ENCODE measurements at places on chromosomes 7 and 10.

DNA sequence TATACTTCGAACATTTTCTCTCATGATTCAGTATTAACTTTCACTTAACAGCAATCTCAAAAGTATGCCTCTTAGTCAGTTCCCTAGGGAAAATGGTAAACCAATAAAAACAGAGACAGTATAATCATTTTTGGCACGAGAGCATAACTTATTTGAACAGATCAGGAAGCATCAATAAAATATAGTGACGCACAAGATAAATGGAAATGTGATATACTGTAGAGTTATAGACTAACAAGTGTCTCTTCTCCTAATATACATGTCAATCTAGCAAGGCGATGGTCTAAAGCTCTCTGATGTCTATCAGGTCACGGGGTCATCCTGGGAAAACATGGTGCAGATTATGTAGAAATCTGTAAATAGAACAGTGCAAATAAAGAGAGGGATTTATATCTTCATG lies 131.6 kb downstream of the HGF start:
- DNase-seq: no peak

- no peak for DNase-seq
These were observed 100.8 kb downstream of the RELN start for GRCh38 chr7:103888603-103889153.

GRCh38 chr7:103025341-103025740 lies 49.3 kb downstream of the FBXL13 start:
- DNase-seq: no peak

GRCh38 chr10:9244864-9245263 lies 1190.4 kb downstream of the GATA3 start:
- no peak for DNase-seq

- no peak for DNase-seq
These were observed 80.4 kb upstream of the ANLN start for GRCh38 chr7:36309301-36309700.

DNA sequence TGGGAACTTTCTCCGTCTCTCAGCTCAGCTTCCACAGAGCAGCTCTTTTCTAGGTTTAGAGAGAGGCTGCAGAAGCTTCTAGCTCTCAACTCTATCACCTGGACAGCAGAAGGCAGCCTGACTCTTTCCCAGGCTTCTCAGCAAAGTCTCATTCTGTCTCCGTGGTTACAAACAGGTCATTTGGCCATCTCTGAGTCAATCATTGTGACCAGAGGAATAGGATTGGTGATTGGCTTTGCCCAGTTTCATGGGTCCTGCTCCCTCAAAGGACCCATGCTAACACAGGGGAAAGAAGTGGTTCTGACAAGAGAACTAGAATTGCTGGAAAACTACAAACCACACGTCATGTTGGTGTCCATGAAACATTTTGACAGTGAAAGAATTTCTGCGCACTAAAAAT lies 43.6 kb downstream of the PRR15 start:
- DNase-seq: no peak

- DNase-seq: no peak
These were observed 78.9 kb downstream of the SVIL start for GRCh38 chr10:29555746-29556481.

- DNase-seq: peak; percentile 45
These were observed 10.4 kb upstream of the ZNF22 start for GRCh38 chr10:44990302-44990655.

GRCh38 chr10:129883029-129883428 lies 81.0 kb downstream of the EBF3 start:
- no peak for DNase-seq

- no peak for DNase-seq
These were observed 58.8 kb downstream of the TCERG1L start for GRCh38 chr10:131252567-131253276.

GRCh38 chr7:77450613-77451012 lies 34.5 kb upstream of the GSAP start:
- no peak for DNase-seq

DNA sequence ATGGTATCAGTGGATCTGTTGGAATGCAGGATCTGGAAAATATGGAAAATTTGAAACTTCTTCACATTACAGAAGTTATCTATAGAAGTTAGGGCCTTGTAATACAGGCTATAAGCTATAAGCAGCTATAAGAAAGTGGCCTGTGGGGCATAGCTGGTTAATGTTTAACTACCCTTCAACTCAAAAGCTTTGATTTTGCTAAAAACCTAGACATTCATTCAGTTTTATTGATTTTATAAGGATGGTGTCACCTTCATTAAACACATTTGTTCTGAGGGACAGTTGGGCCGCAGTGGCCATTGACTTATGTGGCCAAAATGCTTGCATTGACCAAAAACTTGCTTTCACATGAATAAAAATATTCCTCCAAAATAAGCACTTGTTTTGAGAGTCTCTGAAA lies 13.1 kb upstream of the AKR1C3 start:
- no peak for DNase-seq

DNA sequence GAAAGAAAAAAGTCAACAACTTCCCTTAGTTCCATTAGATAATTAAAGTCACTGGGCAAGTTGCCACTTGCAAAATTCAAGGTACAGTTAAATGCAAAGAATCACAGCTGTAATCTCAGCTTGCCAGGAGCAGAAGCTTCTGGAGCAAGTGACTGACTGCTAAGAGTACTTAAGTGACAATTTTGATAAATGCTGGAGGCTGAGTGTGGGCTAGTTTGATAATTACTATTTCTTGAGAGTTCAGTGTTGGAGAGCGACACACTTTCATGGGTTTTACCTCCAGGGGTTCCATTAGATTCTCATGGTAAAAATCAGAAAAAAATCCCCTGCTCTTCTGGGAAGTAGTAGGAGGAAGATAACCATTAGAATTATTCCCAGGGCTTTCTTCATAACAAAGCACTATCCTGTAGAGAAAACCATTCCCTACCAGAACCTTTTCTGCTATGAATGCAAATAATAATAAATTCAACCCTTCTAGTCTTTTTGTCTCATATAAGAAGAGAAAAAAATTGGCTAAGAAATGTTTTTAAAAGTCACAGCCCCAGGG lies 486.3 kb downstream of the POM121L12 start:
- DNase-seq: no peak

DNA sequence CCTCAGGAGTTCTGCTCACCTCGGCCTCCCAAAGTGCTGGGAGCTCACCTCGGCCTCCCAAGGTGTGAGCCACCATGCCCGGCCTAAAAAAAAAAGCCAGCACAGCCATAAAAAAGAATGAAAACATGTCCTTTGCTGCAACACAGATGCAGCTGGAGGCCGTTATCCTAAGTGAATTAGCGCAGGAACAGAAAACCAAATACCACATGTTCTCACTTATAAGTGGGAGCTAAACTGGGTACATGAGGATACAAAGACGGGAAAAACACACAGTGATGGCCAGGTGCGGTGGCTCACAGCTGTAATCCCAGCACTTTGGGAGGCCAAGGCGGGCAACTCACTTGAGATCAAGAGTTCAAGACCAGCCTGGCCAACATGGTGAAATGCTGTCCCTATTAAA lies 20.9 kb downstream of the PSPH start:
- no peak for DNase-seq

- no peak for DNase-seq
These were observed 510.0 kb downstream of the ANKRD7 start for GRCh38 chr7:118734541-118734940.

- DNase-seq: no peak
These were observed 190.8 kb downstream of the ADRA2A start for GRCh38 chr10:111267673-111268072.

DNA sequence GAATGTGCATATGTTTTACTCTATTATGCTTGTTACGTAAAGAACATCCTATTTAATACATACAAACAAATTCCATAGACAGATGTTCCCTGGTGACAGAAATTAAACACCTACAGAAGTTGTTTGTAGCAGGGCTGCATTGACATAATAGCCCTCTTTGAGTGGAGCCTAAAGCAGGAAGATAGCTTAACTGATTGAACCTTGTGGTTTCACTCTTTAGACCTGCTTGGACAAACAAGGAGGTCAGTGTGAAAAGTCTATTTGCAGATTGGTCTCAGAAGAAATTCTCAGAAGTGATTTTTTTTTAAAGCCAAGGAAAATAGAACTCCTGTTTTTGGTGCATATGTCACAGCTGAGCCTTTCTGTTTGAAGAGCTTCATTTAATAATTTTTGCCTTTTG lies 121.3 kb downstream of the PPP1R9A start:
- no peak for DNase-seq

DNA sequence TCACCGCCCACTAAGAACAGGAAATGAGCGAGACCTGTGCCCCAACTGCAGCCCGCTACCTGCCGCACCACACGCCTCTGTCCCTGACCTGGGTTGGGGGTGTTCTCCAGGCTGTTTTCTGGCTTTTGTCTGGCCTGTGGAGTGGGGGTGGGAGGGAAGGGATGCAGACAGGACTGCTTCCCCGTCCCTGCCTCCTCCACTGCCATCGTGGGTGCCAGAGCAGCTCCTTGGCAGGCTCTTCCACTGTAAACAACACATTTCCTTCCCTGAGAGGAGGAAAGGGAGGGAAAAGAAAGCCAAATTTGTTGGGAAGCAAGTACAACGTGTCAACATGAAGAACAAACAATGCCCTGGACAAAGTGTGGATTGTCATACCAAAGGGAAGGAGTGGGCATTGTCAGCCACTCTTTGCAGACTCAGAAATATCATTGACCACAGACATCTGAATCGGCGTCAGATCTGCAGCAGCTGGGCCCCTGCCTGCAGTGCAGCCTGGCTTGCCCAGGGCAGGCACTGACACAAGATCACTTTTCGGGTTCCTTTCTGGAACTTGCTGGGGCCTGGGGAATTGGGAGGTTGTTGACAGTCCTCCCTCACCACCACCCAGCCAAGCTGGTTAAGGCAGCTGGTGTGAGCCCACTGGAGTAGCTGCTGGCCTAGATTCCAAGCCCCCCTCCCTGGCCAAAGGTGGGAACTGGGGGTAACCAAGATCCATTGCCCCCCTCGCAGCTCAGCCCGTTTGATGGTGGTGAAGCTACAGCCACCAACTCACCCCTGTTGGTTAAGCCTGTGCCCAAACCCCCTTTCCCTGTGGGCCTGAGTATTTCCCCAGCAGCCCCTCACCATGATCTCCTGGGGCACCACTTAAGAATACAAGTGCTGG lies 22.6 kb upstream of the TRIM8 start:
- DNase-seq: no peak

DNA sequence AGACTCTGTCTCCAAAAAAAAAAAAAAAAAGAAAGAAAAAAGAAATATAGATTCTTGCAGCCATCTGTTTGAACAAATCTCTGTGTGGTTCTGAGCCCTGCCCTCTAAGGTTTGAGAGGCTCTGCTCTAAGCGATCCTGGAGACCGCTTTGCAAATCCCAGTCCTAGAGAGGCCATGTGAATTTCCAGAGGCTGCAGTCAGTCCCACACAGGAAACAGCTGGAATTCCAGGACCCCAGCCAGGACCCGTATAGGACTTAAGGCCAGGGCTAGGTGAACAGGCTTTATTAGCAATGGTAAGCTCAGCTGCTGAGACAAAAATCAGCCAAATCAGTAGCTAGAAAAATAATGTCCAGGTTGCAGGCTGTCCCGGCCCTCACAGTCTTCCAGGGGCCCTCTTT lies 154.8 kb downstream of the RPS24 start:
- peak; percentile 54 for DNase-seq

- no peak for DNase-seq
These were observed 531.1 kb upstream of the STEAP1 start for GRCh38 chr7:89623018-89623672.

DNA sequence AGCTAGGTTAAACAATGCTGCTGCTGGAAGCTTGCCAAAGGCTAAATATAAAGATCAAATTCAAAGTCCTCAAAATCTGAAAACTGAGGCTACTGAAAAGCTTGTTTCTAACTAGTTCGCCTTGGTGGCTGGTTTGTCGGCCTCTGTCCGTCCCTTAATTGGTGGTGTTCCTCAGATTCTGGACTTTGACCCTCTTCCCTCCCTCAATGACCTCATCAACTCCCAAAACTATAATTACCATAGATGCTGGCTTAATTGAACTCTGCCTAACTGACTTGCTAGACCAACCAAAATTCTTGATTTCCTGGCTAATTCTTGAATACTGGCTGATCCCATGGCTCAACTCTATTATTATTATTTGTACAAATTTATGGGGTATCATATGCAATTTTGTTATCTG lies 15.6 kb downstream of the ARHGAP21 start:
- no peak for DNase-seq

DNA sequence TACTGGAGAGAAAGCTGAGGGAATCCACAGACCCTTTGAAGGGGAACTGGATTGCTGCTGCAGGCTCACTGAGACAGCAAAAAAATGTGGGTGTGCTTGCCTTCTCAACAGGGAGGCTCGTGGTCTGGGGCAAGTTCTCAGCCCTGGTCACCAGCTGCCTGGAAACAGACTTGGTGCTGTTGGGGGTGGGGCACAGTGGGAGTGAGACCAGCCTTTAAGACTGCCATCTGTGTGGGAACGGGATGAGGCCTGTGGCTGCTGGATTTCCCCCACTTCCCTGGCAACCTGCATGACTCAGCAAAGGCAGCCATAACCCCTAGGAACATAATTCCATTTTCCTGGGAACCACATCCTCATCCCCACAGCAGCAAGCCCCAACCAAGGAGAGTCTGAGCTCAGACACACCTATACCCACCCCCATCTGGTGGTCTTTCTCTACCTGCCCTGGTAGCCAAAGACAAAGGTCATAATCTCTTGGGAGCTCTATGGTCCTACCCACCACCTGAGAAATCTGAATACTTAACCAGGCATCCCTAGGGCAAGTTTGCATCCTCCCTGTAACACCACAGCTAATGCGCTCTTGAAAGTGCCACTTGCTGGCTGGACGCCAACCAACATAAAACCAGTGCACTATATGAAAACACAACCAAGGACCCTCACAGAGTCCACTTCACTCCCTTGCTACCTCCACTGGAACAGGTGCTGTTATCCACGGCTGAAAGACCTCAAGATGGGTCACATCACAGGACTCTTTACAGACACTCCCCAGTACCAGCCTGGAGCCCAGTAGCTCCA lies 45.0 kb upstream of the TFEC start:
- no peak for DNase-seq

GRCh38 chr10:119290301-119291048 lies 83.1 kb downstream of the GRK5 start:
- DNase-seq: no peak

DNA sequence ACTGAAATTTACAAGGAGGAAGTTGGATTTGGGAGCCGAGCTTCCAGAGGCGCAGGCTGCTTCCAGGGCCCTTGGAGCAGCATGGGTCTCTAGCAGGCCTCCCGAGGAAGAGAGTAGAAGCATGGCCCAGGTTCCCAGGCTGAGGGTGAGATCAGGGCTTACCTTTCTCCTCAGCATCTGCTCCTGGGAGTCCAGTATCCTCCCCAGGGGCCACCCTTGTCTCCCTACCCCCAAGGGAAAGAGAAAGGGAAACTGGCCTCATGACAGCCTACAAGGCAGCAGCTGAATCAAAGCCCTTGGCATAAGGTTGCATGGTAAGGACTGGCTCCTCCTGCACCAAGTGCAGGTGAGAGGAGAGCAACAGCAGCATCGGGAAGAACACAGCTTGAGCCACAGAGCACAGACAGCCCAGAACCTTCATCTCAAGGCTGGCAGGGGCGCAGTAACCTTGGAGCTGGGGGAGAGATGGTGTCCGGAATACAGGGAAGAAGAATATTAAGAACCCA lies 114.5 kb downstream of the MARCHF5 start:
- DNase-seq: no peak

Data from right forelimb (tissue), 1 donor.